Stimulated activated CD8-positive, alpha-beta memory T cell treated with anti-CD3 and anti-CD28 coated beads, Interleukin-12 subunit alpha, Interleukin-12 subunit beta, amount 100 ng/mL, for 1 hour (primary cell): ENCODE measurements at places on chromosomes 5 and 9.

GRCh38 chr5:170268153-170268689 is 29.4 kb downstream of the LCP2 start:
- no peak for DNase-seq

- DNase-seq, result no peak
Observed at GRCh38 chr9:112575107-112575506, 88.5 kb downstream of the KIAA1958 start.

DNA sequence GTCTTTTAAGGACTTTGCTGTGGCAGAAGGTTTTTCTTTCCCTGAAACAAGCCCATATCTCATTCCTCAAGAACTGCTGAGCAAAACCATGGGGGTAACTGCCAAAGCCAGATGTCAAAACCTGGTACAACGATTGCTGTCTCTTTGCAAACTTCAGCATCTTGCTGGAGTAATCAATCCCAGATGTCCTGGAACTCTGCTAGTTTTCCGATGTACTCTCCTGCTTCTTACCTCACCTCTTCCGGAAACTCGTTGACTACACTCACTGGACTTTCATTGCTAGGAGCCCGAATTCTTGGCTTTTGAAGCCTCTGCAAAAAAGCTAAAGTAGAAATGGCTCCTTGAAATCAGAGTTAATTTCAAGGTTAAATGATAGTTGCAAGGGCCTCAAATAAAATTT is 23.3 kb downstream of the RAD1 start:
- DNase-seq, result no peak

DNA sequence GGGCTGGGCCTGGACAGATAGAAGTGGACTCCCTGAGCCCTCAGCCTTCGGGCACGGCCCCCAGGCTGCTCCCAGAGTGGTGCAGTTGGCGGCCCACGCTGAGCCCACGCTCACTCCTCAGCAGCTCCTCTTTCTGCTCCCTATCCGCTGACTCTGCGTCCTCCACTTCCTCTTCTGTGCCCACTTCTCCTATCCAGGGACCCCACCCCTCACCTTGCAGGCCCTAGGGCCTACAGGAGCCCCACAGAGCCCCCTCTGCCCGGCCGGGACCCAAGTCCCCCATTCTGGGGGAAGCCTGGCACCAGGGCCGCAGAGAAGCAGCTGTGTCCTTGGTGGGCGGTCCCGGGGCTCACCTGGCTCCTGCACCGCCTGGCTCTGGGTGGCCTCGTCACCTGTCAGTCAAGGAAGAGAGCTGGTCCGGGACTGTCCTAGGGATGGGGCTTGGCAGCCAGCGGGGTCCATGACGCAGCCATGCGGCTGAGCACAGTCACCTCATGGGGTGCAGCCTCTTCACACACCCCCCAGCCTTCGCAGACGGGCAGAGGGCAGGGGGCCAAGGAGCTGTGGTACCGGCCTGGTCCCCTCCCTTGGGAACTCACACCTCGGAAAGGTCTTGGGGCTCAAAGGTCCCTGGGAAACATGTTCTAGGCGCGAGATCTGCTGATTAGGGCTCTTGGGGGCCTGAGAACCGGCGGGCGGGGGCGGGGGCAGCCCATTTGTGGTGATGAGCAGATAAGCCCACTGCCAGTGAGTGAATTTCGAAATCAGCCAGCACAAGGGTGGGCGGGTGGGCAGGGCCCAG is 5.4 kb upstream of the NRARP start:
- DNase-seq, result no peak

DNA sequence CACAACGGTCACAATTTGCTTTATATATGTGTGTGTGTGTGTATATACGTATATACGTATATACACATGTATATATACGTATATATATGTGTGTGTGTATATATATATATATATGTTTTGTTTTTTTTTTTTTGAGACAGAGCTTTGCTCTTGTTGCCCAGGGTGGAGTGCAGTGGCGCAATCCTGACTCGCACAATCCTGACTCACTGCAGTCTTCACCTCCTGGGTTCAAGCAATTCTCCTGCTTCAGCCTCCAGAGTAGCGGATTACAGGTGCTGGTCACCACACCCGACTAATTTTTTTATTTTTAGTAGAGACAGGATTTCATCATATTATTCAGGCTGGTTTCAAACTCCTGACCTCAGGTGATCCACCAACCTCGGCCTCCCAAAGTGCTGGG is 3.1 kb downstream of the RNF38 start:
- DNase-seq, result no peak

- no peak for DNase-seq
Observed at GRCh38 chr5:153400931-153401330, 89.5 kb upstream of the GRIA1 start.

- no peak for DNase-seq
Observed at GRCh38 chr9:107919263-107919662, 429.7 kb upstream of the KLF4 start.

- DNase-seq, result no peak
Observed at GRCh38 chr5:78341440-78341839, 19.0 kb upstream of the SCAMP1 start.

DNA sequence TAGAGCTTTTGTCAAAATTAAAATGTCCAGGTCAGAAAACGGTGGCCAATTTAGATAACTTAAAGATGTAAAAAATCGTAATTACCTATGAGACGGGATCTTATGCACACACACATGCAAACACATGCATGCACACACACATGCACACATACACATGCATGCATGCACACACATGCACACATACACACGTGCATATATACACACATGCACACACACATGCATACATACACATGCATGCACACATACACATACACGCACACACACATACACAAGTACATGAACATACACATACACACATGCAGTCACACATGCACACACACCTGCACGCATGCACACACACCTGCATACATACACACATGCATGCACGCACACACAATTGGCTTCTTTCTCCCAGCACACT is 362.0 kb downstream of the IRX1 start:
- DNase-seq, result no peak

- no peak for DNase-seq
Observed at GRCh38 chr9:87238545-87238944, 259.1 kb upstream of the DAPK1 start.

DNA sequence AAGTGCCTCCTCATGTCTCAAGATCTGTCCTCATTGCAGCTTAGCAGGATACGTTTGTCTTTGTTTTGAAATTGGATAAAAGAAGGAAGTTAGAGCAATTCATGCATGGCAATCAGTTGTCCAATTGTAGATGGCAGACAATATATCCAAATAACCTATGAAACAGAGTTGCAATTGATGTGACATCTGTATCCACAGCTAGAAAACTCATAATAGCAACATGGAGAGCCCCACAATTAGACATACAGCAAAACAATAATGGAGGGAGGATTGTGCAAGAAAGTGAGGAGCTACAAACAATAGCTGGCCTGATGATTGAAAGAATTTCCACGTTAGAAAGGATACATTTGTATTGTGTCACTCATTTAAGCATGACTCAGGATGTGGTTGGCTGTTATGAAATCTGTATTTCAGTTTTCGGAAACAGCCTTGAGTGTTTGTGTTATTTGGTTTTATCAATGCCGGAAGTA is 132.0 kb downstream of the FAM174A start:
- no peak for DNase-seq

DNA sequence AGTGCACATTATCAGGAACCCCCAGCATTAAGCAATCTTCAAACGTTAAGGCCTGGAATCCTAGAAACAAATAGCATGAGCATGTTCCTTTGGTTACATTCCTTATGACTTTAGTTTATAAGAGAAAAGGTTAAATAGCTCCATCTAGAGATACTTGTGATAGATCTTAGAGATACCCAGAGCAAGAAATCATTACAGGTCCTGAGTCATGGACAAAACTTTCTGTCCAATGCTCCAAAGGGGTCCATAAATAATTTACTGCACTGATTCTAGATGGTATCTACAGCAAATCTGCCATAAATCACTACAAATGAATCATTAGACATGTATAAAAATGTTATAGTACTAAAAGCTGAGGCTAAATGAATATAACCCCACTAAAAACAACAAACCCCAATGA is 139.6 kb downstream of the HTR1A start:
- DNase-seq, result no peak

DNA sequence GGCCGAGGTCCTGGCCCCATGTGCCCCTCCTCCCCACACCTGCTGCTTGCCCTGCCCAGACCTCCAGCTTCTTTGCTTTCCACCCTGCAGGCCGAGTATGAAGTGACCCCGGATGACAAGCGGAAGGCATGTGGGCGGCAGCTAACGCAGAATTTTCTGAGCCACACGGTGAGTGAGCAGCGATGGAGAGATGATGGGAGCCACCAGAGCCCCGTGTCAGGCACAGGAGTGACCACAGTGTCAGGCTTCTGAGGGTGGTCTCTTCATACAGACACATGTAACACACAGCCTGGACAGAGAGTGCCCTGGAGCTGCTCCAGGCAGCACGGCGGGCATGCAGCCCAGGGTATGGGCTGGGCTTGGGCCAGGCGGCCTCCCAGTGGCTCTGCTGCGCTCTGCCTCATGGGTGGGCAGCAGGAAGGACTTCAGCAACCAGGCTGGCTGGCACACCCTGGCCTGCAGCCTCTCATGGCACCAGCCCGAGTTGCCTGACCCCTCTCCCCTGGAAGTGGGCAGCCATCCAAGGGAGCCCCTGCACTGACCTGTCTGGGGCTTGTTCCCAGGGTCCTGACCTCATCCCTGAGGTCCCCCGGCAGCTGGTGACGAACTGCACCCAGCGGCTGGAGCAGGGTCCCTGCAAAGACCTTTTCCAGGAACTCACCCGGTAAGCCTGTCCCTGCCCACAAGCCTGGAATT is 5.8 kb downstream of the GRK6 start:
- no peak for DNase-seq

DNA sequence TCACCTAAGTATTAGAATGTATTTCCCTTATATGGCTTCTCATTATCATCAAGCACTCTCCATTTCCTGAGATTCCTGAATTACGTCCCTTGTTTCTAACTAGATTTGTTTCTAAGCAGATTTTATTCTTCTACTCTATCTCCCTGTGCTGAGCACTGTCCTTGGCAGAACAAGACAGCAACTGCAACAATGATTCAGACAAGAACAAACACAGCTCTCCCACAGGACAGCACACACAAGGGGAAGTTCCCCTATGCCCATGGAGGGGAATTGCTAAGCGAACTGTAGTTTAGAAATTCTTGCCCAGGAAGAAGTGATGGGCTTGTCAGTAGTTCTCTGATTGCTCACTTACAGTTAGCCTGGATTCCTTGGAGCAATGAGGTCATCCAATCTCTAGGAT is 759.9 kb downstream of the DTWD2 start:
- no peak for DNase-seq

DNA sequence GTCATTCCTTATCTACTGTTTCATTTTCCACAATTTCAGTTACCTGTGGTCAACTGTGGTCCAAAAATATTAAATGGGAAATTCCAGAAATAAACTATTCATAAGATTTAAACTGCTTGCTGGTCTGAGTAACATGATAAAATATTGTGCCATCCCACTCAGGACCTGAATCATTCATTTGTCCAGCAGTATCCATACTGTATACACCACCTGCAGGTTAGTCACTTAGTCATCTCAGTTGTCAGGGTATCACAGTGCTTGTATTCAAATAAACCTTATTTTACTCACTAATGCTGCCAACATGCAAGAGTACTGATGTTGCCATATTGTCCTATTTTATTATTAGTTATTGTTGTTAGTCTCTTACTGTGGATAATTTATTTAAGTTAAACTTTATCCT is 139.7 kb downstream of the FBXO4 start:
- DNase-seq, result no peak

DNA sequence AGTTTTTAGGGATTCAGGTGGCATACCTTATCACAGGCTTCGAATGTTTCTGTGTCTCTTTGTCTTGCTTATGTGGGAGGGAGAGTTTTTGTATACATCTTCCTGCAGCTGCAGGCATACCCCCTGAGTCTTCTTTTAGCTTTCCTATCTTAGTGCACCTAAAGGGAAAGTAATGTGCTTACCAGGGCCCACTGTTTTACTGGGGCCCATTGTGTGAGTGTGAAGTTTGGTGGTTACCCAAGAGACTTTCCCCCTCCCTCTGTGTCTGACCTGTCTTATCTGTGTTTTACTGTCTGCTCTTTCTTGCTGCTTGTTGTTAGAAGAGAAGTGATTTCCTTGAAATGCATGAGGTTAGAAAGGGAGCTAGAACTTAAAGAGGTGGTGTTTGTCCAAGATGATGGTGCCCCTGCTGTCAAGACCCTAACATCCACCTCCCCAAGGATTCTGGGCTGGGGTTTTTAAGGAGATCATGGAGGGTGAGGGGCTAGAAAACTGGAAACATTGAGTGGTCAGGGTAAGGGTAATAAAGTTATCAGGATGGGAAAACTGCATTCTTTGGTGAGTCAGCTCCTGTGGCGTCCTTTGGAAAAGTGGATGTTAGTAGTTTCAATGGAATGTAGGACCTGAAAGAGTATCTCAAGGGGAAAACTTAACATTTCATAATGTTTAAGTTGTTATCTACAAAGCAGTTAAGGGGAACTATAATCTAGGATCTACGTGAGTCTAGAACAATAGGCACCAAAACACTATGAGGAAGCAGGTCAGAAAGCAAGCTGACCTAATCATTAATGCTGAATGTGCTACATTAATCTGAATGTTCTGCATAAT is 583.5 kb upstream of the TUSC1 start:
- DNase-seq, result no peak

- no peak for DNase-seq
Observed at GRCh38 chr9:100324594-100325200, 28.0 kb downstream of the TEX10 start.
